ENCODE measurements at places on chromosomes 12 and 14.

DNA sequence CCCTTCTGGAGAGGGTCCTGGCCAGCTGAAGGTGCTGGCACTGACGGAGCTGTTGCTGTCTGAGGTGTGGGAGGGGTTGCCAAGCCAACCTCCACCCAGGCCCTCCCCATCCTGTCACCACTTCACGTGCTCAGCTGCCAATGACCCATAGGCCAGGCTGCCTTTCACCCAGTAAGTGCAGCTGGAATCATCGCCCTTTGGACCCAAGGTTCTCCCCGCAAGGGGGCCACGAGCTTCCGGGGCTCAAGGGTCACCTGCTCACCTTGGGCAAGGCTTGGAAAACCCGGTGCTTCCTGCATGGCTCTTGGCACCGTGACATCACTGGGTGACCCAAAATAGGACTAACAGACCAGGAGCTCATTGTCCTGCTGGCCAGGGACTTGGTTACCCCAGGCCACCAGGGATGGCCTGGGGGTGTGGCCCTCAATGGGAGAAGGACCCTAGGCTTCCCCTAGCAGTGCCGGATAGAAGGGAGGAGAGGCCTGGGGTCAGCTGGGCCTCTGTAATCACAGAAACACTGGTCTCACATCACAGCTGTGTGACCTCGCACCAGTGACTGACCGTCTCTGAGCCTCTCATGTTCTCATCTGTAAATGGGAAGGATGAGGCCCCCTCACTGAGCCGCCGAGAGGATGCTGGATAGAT lies 51.3 kb downstream of the CCDC85C start:
- DNase-seq, result no peak

DNA sequence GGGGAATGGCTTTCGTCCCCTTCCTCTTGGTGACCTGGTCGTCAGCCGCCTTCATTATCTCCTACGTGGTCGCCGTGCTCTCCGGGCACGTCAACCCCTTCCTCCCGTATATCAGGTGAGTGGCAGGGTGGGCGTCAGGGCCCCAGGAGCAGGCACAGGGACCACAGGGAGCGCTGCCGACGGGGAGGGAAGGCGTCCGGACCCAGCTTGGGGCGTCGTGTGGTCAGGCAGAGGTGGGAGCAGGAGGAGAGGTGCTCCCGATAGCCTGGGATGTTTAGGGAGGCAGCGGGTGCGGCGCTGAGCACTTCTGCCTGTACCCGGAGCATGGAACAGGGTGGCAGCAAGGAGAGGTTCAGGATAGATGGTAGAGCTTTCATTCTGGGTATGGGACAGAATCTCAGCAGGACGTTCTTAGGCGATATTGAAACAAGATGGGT lies 444 bp downstream of the DRAM1 start:
- no peak for DNase-seq

DNA sequence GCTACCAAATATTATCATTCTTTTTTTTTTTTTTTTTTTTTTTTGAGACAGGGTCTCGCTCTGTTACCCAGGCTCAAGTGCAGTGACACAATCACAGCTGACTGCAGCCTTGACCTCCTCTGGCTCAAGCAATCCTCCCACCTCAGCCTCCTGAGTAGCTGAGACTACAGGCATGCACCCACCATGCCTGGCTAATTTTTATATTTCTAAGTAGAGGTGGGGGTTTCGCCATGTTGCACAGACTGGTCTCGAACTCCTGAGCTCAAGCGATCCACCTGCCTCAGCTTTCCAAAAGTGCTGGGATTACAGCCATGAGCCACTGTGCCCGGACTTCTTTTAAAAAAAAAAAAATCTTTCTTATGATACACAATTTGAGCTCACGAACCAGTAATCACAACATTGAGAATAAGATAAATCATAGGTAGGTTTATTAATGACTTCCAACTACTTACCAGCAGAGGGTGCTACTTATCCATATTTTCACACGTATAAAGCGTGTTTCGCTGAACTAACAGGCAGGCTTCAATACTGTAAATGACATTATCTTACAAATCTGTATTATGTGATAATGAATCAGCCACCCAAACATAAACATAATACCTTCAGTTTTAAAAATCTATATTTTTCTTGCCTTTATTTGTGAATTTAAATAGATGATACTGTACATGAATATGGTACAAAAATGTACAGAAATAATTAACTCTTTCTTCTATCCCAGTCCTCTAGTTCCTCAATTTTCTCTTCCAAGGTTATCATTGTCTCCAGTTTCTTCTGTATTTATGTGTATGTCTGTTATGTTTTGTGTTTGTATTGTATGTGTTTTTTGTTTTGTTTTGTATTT lies 42.5 kb upstream of the BCAT1 start:
- no peak for DNase-seq

- DNase-seq, result no peak
Observed at GRCh38 chr12:118925826-118926225, 55.5 kb upstream of the SRRM4 start.

- no peak for DNase-seq
Observed at GRCh38 chr12:121048442-121048841, 9.4 kb upstream of the OASL start.

DNA sequence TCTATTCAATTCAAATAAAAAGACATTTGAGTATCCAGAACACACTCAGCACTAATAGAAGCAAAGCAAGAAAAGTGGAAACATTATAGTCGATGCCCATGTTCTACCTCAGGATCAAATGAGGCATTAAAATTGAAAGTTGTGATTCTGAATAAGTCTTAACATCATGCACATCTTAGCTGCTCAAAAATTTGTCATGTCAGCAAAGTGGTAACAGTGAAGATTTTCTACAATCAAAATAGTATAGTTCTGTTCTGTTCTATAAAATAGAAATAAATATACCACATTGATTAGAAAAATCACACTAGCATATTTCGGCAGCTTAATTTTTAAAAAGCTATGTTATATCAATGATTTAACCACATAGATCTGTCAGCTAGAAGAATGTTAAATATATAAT lies 74.7 kb downstream of the ERGIC2 start:
- DNase-seq, result no peak

GRCh38 chr12:76863005-76863670 lies 15.7 kb downstream of the CSRP2 start:
- DNase-seq, result no peak

- no peak for DNase-seq
Observed at GRCh38 chr12:119208626-119209061, 29.9 kb downstream of the HSPB8 start.
